ENCODE measurements at places on chromosomes 7 and 10.

DNA sequence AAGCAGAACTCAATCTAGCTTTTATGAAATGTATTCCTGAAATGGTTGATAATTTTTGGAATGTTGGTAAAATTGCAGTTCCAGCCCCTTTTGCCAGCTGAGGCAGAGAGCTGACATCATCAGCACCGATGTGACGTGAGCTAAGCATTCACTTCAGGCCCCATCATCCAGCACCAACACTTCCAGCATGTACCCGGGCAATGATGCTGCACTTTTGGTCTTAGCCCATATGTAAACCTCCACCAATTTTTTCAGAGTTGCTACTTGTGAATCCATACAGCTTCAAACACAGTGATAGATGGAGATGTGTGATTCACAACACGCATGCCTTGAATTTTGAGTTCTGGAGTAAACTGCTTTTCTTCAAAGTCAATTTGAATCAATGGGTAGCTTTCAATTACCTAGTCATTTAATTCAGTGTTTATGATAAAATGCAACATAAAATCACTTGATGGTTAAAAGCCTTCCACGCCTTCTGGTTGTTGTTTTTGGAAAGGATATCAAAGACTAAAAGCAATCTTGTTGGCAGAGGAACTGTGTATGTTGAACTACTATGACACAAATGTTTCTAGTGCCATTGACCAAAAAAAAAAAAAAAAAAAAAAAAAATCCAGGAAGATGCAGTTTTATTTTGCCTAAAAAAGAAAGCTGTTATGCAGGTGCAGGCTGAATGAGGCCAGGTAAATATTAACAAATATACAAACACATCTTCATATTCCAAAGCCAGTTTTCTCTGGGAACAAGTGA is 73.9 kb downstream of the NRP1 start:
- DNase-seq: no peak

DNA sequence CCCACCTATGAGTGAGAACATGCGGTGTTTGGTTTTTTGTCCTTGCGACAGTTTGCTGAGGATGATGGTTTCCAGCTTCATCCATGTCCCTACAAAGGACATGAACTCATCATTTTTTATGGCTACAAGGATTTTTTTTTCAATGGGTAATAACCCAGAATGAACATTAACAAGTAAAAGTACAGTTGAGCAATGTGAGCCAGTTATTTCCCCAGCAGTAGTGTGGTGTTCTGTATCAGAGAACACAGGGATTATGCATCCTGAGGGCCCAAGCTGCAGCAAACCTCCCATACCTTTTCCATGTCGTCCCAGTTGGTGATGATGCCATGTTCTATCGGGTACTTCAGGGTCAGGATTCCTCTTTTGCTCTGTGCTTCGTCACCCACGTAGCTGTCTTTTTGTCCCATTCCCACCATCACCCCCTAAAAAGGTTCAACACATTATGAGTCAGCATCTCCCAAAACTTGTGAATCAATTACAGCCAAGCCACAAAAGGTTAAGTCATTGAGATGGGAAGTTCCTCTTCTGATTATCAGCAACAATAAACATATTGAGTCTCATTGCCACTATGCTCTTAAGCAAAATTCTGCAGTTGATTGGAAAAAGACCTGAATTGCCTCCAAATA is 5.5 kb downstream of the ACTA2 start:
- DNase-seq: no peak

- peak; percentile 53 for DNase-seq
These were observed 21.0 kb upstream of the GNA12 start for GRCh38 chr7:2864999-2865670.

GRCh38 chr10:34985823-34986222 is 104.3 kb downstream of the CUL2 start:
- DNase-seq: no peak

DNA sequence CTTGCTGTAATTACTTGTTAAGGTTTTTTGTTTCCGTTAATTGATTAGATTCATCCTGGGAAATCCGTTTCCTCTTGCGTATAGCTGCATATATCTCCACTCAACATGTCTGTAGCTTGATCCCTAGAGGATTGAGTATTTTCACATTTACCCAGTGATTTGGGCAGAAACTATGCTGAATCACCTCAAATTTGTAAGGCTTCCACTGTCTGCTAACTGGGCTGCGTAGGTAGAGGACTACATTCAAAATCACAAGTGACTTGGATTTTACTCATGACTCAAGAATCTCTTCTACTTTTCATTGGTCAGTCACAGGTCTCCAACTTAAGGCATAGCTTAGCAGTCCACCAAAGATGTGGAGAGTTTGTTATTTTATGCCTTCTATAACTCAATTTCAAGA is 141.8 kb downstream of the POLR1F start:
- no peak for DNase-seq

GRCh38 chr7:6520163-6520981 is 30.9 kb downstream of the GRID2IP start:
- no peak for DNase-seq

DNA sequence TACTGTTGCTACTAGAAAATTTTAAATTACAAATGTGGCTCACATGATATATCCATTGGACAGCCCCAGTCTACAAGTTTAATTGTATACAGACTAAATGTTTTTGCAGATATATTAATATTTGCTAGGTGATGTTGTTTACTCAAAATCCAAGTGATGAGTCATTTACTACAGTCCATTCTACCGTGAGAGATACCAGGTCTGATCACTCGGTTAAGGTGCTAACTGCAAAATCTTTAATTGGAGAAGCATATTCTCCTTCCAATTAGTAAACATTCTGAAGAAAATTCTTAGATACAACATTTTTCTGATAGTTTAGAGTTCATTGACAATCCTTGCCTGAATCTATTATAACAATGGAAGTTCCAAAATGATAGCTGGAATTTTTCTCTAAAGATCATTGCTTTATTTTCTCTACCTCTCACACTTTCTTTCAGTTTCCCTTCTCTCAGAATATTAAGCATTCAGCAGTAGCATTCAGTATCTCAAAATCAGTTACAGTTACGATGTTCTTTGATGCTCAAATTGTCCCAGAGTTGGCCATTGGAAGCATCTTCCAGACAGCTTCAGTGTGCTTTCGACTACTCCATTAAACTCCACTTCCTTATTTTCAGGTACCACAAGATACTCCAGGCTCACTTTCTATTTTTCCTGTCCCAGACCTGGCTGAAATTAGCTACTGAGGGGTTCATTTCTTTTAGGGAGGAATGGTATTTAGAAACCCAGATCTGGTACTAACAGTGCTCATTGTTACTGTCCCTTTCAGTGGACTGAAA is 2.3 kb downstream of the ABCB1 start:
- DNase-seq: no peak

DNA sequence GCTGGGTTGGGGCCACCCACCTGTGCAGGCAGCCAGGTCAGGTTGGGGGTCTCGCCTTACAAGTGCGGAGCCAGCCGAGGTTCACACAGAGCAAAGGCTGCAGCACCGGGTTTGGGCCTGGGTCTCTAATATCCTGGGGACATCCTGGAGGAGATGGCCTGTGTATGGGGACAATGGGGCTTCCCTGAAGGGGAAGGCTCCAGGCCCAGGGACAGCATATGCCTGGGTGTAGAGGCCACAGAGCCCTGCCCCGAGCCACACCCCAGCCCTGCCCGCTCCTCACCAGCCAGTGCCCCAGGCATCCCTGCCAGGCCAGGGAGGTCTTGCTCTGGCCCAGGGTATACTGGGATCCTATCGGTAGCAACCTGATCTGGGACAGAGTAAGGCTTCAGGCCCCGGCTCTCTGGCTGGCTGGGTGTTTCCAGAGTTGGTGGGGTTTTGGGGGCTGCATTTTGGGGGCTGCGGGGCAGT is 9.1 kb downstream of the TTYH3 start:
- DNase-seq: no peak

DNA sequence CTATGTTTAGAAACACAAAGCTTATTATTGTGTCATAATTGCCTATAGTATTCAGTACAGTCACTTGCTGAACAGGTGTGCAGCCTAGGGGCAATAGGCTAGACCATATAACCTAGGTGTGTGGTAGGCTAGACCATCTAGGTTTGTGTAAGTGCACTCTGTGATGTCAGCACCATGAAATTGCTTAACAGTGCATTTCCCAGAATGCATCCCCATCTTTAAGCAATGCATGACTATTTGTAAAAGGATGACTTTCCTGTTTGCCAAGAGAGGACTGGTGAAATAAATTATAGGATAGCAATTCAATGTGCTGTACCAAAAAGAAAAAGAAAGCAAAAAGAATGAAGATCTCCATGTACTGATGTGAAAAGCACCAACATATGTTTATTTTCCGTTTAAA is 288.7 kb upstream of the AUTS2 start:
- DNase-seq: no peak

DNA sequence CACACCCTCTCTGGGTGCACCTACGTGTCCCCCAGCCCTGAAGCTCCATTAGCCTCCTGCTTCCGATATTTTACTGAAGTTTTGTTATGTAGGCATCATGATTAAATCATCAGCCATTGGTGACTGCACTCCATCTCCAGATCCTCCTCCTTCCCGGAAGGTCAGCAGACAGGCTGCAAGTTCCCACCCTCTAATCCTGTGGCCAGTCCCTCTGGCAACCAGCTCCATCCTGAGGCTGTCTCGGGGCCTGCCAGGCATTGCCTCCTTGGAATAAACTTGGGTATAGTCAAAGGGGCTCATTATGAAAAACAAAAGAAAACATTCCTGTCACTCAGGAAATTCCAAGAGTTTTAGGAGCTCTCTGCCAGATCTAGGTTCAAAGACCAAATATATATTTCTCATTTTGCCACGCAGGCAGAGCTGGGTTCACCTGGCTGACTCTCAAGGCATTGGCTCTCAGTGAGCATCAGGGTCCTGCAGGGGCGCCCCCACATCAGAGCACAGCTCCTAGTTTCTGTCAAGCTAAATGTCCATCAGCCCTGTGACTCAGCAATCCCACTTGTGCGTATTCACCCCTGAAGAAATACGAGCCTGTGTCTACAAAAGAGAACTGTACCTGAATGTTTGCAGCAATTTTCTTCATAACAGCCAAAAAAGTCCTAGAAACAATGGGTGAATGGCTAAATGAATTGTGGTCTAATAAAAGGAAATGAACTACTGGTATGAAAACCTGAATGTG is 27.4 kb upstream of the TMEM72 start:
- no peak for DNase-seq

- DNase-seq: no peak
These were observed 495.4 kb downstream of the GFRA1 start for GRCh38 chr10:115777646-115778045.

- DNase-seq: no peak
These were observed 10.2 kb upstream of the REPIN1 start for GRCh38 chr7:150358433-150358832.

GRCh38 chr7:155469-155900 is 36.9 kb upstream of the FAM20C start:
- DNase-seq: no peak

- no peak for DNase-seq
These were observed 1.2 kb upstream of the ADD3 start for GRCh38 chr10:110006358-110007160.

DNA sequence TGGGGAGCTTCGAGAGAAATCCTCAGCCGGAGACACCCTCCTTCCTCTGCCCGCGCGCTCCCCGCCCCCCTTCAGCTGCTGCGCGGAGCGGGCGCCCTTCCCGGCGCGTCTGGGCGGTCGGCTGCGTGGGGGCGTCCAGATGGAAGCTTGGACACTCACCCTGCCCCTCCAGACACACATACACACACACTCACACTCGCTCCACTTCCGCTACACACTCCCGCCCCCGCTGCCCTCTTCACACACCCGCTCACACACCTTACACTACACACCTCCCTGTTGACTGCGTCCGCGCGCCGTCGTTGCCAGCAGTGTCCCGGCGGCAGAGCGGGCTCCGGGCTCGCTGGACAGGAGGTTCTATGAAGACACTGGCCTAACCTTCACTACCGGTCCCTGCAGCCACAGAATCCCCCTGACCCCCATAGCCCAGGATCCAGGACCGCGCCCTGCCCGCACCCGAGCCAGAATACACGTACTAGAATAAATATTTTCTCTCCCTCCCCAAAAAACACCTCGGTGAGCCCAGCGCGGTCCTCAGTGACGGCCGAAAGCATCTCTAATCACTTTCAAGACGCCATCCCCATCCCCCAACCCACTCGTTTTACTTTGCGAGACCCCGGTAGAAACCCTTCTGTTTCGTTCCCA is 1.1 kb upstream of the EGR2 start:
- DNase-seq: no peak

DNA sequence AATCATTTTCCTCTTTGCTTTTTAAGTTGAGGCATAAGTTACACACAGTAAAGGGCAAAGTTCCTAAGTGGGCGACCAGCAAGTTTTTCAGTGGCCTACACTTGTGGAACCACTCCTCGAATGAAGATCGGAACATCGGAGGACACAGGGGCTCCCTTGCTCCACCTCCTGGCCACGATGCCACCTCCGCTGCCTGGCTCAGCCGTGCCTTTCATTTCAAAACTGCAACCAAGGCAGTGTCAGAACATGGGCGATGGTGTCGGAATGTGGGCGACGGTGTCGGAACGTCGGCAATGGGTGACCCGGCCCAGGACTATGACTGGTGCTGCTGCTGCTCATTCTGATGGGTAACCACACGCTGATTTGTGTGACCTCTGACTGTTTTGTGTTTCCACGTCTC is 9.6 kb upstream of the VIPR2 start:
- no peak for DNase-seq

GRCh38 chr10:123944661-123945060 is 53.1 kb upstream of the CPXM2 start:
- DNase-seq: no peak

DNA sequence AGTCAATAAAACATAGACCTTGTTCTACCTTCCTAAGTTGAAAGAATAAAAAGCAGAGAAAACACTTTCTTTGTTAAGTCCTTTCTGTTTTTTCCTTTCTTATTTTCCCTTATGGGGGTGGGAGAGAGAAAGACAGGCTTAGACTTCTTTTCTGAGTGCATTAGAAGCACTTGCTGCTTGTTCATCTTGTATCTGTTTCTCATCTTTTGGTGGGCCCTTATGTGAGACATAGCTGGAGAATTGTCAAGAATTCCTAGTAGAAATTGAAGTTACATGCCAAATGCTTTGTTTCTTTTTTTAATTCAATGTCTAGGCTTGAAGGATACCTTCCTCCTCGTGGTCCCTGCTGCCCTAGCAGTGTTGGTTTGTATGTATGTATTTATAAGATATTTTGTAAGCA is 6.7 kb downstream of the EIF4EBP2 start:
- DNase-seq: no peak

DNA sequence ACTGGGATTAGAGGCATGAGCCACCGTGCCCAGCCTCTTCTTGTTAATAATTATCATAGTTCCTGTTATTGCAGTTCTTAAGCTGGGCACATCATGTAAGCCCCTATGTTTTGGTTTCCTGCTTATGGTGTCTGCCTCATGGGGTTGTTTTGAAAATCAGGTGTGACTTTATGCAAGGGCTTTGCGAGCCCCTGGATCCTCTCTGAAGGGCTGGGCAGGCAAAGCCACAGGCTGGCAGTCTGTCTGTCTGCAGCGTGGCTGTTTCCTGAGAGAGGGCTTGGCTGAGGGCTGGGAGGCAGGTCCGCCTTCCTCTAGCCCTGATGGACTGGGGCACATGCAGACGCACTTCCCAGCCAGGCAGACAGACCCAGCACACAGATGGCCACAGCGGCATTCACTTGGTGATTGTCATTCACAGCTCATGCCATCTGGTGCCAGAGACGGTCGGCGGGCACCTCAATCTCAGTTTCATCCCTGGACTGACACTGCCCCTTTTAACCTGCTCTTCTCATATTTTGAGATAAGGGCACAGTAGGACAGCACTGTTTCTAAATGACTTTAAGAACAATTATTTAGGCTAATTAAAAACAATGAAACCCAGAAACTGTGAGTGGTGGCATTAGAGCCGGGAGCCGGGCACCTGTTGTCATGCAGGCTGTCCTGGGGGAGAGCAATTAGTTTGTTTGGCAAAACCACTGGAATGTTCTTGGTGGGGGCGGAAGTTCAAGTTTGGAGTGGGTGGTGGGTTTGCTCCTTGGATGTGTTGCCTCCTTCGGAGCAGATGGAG is 35.5 kb downstream of the RBM20 start:
- no peak for DNase-seq
